ENCODE measurements at places on chromosomes 3 and 15.

GRCh38 chr3:170506556-170506955 lies 79.3 kb downstream of the SLC7A14 start:
- DNase-seq = no peak

DNA sequence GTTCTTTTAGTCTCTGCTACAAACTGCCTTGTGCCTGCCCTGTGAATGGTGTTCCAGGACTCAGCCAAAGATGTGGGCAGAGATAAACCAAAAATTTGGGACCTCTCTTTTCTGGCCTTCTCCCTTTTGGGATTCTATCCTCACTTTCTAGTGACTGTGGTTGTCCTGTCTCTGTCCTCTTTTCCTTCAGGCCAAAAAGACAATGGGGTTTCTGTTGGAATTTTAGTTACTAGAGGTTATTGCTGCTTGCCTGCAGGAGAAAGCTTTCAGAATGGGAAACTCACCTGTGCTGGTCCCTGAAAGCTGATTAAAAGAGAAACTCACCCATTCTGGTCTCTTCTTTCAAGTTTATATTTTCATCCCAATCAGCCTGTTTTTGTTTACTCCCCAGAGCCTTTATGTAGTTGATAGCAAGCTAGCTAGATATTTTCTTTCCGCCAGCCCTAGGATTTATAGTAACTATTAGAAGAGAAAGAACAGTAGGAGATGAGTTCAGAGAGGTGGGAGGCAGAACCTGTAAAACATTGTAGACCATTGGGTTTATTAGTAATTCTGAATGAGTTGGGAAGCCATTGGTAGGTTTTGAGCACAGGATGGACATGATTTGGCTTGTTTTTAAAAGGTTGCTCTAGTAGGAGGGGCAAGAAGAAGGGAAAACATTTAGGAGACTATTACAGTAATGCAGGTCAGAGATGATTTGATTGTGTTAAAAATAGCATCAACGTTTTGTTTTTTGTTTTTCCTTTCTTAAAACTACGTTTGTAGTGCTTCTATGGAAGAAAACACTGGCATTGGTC lies 138.9 kb downstream of the TCF12 start:
- no peak for DNase-seq

- DNase-seq = no peak
Measured at GRCh38 chr3:12141350-12141749, 17.4 kb downstream of the TIMP4 start.

DNA sequence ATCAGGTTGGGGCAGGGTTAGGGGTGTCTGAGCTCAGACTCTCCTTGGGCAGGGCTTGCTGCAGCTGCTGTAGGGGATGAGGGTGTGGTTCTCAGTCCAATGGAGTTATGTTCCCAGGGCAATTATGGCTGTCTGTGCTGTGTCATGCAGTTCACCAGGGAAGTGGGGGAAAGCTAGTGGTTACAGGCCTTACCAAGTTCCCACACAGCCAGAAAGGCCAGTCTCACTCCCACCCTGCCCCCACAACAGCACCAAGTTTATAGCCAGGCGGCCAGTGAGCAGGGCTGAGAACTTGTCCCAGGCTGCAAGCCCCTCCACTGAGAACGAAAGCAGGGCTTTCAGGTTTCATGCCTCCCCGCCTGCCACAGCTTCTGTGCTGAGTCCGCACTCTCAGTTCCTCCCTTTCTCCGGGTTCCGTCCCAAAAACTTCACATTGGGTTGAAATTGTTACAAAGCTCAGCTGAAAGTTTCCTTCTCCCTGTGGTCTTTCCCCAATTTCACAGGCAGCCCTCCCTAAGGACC lies 19.6 kb upstream of the CPOX start:
- no peak for DNase-seq

DNA sequence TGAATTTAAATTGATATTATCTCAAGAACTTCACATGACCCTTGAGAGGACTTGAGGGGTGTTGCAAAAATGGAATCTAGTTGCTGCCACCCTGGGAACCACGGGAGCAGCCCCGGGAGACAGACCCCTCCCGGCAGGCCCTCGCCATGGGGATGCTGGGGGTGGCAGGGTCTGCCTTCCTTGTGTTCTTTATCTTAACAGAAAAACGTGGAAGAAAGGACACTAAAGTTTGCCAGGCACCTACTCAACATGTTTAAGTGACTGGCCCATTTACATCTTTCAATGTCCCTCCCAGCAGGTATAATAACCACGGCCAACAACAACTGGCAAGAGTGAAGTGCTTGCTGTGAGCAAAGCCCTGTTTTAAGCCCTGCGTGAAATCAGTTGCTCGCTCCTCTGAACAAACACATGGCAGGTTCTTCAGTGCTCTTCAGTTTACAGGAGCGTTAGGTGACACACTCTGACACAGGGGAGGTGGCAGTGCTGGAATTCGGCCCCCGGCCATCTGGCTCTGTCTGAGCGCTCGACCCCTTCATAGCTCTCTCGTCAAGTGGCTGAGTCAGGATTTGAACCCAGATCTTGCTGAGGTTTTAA lies 112.5 kb downstream of the ASB7 start:
- DNase-seq = no peak

DNA sequence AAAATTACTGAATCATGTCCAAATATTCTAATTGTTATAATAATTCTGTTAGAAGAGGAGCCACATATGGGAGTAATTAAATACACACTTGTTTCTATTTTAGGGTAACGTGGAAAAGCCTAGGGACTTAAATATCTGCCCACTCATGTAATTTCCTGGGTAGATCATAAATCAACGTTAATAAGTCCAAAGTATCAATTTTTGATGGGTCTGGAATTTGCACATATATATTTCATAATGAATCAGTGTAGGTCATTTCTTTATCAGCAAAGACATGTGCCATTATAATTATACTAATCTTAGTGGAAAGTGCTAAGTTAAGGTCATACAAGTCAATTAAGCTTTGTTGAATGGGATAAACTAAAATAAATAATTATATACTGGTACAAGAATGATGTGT lies 346.2 kb downstream of the ZBBX start:
- no peak for DNase-seq

GRCh38 chr3:128084675-128085021 lies 32.4 kb downstream of the SEC61A1 start:
- DNase-seq = no peak

- no peak for DNase-seq
Measured at GRCh38 chr3:39529577-39529976, 62.1 kb downstream of the MOBP start.

DNA sequence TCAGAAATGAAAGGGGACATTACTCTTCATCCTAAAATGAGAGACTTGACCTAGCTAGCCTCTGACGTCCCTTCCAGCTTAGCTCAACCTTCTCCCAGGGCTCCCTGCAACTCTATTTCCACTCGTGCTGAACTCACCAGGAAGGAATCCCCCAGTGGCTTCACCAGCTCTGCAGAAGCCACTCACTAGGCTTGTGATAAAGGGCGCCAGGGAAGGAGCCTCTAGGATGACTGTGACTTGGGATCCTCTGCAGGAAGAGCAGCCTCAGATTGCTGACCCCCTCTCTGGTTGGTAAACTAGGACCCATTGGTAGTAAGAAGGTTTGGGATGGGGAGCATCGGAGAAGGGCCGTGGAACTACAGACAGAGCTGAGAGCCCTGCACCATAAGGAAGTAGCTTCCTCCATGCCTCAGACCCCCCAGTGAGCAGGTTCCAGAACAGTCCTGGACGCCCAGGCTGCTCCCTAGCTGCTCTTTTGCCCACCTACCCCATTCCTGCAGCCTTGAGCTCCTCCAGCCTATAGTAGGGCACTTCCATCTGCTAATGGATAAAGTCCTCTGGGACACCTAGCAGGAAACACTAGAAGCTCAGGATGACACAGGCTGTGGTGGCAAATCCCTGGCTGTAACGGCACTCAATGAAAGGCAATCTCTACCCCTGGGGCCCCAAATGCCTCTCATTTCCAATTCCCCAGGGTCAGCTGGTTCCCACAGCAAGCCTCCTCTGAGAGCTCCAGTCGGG lies 26.0 kb downstream of the PLA2G4F start:
- no peak for DNase-seq

DNA sequence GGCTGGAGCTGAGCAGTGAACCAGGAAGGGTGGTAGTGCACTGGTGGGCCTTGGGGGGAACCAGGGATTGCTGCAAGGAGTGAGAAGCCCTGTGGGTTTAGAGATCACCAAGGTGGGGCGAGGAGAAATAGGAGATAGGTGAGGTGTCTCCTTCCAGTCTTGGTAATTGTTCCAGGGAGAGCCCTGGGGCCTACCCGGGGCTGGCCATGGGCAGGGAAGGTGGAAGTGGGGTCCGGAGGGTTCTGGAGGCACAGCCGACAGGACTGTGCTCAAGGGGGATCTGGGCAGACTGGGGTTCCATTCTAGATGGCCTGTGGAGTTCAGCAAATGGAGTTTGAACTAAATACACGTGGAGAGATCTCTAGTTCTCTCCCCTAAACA lies 4.5 kb downstream of the CHST13 start:
- no peak for DNase-seq

DNA sequence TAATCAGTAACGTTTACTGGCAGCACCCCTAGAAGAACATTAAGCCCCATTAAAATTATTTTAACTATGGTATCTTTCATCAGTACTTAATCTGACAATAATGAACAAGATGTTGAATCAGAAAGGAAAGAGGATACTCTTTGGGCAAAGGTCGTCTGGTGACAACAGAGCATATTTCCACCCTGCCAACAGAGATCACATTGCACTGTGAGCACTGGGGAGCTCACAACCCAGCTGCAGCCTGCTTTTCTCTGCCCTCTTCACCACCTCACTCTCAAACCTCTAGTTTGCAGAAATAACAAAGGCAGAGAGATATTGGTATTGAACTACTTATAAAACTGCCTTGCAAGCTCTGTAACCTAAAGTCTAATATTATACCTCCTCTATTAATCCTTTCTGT lies 130.0 kb downstream of the FBN1 start:
- DNase-seq = no peak

- no peak for DNase-seq
Measured at GRCh38 chr3:122520861-122521260, 6.1 kb upstream of the KPNA1 start.

- DNase-seq = no peak
Measured at GRCh38 chr15:48313216-48313615, 18.0 kb upstream of the DUT start.

GRCh38 chr3:83076041-83076440 lies 1314.6 kb upstream of the GBE1 start:
- DNase-seq = no peak

DNA sequence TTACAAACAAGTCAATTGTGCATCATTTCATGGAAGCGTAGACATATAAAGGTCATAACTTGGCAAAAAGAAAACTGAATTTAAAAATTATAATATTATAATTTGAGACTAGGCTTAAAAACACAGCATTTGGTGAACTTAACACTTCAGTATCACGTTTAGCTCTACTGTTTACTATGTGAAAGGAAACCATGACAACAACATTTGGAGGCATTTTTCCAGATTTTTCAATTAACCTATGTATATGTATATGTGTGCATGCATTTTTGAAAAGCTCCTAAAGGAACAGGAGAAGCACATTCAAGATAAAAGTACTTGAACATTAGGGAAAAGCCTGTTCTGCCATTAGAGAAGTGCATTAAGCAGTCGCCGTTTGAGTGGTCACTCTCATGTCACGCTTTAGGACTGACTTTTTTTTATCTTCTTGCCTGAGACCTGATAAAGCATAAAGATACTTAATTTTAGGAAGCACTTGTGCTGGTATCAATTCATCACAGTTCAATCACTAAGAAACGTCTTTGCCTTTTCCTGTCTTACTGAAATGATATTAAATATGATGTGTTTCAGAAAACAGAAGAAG lies 156.0 kb downstream of the NAALADL2 start:
- no peak for DNase-seq

DNA sequence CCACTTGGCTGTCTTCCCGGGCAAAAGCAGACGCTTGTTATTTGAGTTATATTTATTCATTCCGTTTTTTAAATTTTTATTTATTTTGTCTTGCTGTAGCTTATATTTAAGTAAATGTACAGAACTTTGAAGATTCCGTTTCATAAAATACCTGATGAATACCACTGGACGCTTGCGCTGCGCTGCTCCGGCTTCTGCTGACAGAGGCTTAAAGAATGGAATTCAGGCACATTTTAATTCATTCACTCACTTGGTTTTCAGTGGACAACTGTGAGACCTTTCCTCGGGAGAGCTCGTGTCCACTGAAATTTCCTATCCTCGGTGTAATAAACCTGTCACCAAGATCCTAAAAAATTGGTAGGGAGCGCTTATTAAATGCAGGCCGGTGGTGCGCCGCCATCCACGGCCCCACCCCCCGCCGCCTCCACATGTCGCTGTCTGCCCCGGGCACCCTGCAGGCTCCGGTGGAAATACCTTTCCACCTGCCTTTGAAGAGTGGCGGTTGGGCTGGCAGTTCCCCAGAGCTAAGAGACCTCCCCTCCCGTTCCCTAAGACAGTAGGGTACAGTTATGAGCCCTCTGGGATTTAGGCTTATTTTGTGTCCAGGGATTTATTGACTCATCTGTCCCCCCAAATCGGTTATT lies 62.5 kb upstream of the UBE2E1 start:
- DNase-seq = no peak

DNA sequence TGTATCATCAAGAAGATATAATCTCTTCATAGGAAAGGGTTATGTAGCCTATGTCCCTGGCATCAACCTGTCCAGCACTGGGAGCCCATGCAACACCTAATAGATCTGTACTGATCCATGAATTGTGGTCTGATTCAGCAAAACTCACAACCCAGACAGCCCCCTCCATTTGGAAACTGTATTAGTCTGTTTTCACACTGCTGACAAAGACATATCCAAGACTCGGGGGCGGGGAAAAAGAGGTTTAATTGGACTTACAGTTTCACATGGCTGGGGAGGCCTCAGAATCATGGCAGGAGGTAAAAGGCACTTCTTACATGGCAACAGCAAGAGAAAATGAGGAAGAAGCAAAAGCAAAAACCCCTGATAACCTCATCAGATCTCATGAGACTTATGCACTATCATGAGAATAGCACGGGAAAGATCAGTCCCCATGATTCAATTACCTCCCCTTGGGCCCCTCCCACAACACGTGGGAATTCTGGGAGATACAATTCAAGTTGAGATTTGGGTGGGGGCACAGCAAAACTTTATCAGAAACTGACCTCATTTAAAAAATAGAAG lies 83.3 kb downstream of the TRIM42 start:
- DNase-seq = no peak

DNA sequence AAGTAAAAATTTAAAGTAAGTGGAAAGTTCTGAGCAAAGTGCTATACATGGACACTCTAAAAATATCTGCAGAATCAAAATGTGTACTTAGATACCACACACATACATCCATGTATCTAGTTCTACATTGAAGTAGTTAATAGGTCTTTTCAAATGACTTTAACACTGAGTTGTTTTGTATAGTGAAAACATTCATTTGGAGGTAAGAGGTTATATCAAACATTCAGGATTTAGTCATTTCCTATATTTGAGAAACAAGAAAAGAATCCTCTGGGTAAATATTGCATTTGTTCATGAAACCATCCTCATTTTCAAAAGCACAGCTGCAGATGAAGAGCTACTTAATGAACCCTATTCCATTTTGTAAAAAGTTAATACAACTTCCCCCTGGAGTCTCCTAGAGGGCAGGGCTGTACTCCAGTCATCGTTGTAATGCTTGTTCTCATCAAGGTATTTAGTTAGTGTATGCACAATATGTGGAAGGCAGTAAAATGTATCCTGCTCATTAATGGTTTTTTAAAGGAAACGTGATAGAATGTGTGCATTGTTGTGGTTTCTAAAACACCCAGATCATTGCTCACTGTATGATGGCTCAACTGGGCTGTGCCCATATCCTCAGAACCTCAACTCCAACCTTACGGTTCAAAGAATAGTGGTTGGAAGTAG lies 26.2 kb downstream of the ARPP21 start:
- DNase-seq = no peak
